ENCODE measurements at places on chromosomes 6 and 20.

DNA sequence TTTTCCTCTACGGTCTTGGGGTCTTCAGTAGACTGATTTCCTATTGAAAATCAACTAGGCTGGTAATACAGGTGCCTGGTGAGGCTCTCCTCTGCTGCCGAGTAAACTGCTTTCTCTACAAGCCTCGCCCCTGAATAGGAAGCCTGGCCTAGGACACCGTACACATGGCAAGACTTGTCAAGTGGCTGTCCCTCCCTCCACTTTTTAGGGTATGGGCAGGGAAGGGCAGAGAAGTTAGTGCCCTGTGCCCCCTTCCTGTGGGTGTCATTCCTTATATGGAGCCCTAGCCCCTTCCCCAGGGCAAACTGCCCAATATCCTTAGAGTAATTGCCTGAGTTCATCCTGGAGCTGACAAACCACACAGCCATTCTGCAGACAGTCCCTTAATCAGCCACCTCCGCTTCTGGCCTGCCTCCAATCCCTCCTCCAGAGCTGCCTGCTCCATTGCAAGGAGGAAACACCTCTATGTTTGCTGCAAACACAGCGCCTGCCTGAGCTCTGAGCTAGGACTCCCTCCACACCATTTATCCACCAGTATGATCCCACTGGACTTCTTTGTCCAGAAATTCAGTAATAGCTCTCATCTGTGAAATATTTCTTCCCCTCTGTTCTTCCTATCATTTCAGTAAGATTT lies 93.1 kb downstream of the CHD6 start:
- no peak for DNase-seq

DNA sequence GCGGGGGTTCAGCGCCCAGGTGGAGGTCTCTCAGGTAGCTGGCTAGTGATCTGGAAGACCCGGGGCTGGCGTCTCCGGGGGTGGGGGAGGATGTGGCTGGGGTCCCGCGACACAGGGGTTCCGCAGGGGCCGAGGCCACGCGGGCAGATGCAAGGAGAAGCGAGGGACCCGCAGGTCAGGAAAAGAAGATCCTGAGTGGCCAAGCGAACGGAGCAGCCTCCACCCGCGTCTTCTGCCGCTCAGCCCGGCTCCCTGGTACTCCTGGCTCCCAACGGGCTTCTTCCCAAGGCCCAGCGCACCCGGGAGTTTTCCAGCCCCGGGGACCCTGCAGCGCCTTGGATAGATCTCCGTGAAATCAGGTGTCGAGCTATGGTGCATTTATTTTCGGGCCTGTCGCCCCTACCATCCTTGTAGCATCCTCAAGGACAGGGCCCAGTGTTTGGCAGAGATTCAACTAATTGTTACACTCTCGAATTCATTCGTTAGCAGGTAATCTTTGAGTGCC lies 682 bp upstream of the CHD6 start:
- no peak for DNase-seq

GRCh38 chr6:145669627-145670034 lies 65.7 kb downstream of the EPM2A start:
- no peak for DNase-seq

DNA sequence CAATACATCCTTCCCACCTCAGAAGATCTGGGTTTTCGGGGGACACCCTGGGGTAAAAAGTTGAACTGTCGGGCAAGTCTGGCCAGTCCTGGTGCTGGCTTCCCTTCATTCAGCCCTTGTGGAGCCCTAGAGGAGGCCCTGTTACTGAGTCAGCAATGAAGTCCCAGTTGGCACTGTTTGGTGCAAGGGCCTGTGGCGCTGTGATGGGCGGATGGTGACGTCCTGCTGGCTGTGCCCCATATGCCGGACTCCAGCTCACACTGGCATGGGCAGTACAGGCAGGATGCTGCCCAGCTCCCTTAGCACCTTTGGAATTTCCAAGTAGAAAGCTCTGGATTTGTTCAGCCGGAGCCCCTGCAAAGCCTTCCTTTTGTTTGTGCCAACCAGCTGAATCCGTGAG lies 186.2 kb upstream of the PMEPA1 start:
- no peak for DNase-seq

DNA sequence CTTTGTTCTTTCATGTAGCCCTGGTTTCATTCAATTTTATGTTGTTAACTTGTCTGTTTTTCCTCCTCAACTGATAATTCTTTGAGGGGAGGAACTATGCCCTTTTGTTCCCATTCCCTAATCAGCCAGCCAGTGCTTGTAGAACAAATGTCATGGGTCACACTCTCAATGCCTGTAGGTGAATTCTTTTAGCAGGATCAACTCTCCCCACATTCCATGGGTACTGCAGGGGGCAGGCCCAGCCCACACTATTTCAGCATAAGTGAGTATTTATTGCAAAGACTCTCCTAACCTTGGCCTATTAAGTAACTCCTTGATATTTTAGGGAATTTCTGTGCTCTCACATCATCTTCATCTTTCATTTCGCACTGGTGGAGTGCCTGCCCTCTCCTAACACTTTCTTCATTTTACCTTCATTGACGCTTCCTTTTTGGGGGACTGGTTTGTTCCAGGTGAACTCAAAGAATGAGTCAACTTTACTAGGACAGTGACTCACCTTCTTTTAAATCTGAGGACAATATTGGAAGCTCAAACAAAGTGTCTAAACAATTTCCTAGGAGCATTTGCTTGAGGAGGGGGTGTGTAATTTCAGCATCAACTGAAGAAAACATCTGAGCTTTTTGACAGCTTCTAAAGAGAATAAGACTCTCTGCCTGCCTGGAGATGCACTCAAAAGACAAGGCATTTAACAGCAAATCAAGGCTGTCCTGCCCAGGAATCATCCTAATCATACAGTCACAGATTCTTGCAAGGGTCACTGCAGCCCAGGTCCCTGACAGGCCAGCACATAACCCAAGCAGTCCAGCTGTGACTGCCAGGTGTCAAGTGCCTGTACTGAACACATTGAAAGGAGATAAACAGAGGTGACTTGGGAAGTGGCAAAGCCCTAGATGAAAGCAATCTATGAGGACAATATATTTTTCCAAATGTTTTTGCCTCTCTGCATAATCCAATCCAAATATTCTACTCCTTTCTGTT lies 263.9 kb upstream of the PRND start:
- DNase-seq: no peak

DNA sequence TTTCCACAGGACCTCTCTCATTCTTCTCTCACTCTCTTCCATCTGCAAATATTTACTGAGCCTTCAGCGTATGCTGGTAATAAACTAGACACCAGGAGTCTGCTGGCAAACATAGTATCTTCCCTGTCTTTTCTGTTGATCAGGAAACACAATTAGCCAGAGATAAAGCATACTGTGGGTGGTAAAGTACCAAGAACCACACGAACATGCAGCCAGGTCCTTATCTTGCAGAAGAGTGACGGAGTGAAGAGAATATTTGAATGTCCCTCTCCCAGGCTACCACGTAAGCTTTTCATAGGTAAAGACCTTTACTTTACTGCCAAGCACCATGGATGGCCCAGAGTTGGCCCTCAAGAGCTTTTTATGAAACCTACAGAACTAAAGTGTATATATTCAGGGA lies 13.3 kb downstream of the FHL5 start:
- DNase-seq: no peak

- DNase-seq: no peak
Measured at GRCh38 chr20:7269452-7269851, 502.0 kb downstream of the BMP2 start.

GRCh38 chr6:93902517-93902916 lies 483.2 kb upstream of the EPHA7 start:
- no peak for DNase-seq

DNA sequence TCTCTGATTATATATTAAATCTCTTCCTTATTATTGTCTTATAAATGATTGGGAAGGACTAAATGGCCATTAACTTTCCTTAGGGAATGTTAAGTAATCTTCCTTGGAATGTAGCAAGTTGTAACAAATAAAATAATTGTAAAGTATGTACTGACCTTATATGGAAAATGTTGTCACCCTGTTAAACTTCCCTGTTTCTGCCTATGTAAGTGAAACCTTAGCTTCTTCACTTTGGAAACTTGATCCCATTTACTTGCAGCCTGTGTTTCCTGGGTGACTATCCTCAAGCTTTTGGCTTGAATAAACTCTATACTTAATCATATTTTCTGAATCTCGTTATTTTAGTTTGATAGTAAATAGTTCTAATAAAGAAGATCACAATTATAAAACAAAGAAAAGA lies 519.5 kb upstream of the PTCHD4 start:
- DNase-seq: no peak
